SIG-M5 (cell line): ENCODE measurements at places on chromosomes 5 and 9.

GRCh38 chr5:72651109-72651508 lies 143.9 kb upstream of the ZNF366 start:
- DNase-seq: no peak

DNA sequence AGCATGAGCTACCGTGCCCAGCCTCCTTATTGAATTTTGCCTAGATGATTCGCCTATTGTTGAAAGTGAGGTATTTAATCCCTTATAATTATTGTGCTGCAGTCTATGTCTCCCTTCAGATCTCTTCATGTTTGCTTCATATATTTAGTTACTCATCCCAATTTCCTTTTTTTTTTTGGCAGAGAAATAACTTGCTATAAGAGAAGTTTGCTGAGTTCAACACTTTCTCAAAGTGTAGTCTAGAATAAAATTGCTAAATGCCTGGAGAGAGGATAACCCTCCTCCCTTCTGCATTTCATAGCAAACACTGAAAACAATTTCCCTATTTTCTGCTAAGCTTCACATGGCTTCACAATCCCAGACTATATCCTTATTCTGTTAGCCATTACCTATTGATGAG lies 136.6 kb upstream of the CD180 start:
- no peak for DNase-seq

GRCh38 chr9:108194154-108194553 lies 661.6 kb downstream of the ACTL7B start:
- no peak for DNase-seq

DNA sequence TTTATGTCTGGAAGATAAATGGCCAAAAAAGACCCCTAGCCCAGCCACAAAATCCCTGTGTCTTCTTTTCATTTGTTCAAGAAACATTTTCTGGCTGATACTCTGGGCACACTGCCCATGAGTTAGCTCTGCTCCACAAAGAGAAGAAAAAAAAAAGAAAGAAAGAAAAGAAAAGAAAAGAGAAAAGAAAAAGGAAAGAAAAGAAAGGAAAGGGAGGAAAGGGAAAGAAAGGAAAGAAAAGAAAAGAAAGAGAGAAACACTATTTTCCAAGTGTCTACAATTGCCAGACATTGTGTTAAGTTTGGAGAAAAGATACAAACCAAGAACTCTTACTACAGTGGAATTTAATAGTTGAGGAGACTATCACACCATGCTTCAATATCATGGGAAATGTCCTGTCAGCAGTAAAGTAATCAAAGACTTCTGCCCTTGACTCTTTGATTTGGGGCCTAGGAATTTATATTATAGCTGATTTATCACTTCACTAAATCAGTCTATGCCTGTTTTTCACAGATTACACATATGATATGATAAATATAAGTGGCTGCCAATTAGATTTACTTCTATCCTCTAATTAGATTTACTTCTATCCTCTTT lies 3.0 kb downstream of the TRMO start:
- no peak for DNase-seq
